ENCODE measurements at places on chromosomes 12 and 14.

- no peak for DNase-seq
Observed at GRCh38 chr12:29131539-29131938, 17.5 kb upstream of the FAR2 start.

DNA sequence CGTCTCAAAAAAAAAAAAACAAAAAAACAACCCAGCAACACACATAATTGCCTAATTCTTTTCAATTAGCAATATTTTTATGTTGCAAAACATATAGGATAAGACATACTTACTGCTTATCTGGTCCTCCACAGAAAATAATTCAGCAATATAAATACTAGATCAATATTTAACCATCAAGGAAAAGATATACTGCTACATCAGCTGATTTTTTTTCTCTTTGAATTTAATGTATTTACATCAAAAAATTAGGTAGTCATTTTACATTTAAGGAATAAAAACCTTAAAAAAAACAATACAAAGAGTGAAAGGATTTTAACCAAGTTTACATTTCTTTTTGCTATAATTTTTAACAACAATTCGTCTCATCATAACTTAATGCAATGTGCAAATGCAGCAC, 28.1 kb downstream of the SPTSSA start:
- DNase-seq = no peak

DNA sequence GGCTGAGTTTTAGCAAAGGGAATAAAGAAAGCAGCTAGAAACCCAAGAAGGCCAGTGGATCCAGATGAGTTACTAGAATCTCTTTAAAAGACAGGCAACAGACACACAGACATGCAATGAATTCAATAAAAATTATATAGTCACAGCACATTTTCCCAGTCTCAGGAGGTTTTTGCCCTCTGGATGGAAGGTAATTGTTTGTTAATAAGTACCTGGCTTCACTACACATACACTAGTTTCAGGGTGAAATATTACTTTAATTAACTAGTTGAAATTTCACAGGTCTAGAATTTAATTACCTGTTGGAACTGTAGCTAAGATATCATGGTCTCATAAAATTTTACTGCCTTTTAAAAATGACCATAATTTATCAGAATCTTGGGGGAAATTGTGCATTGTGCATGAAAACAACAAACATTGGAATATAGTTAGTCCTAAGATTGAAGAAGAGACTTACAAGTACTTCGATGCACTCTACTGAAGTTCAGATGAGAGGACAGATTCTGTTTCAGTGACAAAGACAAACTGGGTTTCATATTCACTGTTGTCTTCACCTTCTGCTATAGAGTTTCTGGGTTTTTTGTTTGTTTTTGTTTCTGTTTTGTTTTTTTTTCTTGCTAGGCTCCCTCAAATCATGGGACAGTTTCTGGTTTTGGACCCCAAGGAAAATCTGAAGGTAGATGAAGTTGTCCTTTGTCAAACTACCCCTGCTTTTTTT, 277.0 kb upstream of the GARIN6 start:
- no peak for DNase-seq

GRCh38 chr14:29077916-29078315, 311.3 kb downstream of the FOXG1 start:
- DNase-seq = no peak

DNA sequence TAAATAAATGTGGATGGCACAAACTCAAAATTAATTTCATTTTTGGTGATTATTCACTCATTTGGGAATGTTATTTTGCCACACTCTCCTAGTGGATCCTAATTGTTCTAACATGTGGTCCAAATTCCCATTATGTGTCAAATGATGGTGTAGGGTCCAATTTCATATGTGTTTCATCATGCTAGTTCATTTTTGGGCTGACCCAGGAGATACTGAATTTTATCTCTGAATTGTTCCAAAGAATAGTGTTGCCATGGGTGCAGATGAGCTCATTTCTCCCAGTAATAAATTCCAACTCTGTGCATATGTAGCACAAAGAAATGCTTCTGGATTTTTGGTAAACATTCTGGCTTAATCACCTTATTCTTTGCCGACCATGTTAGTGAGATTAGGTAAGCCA, 23.5 kb upstream of the SEL1L start:
- no peak for DNase-seq

DNA sequence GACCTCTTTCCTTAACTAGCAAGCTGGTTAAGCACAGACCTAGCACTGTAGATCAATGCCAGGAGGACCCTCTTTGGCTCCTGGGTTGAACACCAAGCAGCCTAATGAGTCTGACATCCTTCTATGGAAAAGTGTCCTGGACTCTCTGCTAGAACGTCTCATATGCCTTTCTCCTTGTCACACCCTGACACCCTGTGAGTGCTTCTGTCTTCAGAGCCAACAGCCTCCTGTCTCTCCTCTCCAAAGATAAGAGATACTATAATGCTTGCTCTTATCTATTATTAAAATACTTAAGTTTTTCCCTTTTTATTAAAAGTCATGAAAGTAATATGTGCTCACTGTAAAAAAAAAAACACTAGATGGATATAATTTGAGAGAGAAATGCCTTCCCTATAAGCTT, 222.7 kb downstream of the FOXN3 start:
- DNase-seq = no peak

DNA sequence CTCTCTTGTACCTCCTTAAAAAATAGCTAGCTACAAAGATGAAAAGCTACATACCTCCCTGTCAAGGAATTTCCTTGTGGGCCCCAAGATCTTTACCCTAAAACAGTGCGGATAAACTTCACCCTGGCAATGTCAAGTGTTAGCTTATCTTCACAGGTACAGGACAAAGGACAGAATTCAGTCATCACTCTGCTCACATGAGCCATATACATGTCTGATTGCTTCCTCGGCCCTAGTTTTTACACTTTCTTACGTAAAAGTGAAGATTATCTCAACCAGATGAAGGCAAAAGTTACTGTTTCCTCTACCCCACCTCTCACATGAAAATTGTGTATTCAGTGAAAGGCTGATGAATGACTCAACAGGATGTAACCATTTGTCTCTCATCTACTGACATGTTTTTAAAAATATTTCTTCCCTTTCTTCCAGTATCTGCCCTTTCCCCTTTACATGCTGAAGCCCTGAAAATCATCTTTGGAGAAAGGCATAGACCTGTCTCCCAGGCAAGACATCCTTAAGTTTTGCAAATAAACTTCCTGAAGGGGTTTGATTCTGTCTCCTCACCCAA, 890.1 kb downstream of the GALC start:
- DNase-seq = no peak

DNA sequence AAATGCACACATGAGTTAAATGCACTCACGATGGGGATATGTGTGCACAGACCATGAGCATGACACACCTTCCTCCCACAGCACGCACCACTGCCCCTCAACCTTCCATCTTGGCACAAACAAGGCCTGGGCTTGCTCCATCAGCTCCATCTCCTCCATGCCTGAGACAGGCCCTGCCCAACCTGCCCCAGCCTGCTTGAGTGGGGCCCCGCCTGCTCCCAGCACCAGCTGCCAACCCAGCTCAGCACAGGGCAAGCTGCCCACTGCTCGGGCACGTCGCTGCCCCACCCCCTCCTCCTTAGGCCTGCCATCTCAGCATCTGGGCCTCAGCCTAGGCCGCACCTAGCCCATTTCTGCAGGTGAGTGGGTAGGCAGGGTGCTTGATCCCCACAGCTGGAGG, 27.6 kb upstream of the KRT78 start:
- DNase-seq = no peak

DNA sequence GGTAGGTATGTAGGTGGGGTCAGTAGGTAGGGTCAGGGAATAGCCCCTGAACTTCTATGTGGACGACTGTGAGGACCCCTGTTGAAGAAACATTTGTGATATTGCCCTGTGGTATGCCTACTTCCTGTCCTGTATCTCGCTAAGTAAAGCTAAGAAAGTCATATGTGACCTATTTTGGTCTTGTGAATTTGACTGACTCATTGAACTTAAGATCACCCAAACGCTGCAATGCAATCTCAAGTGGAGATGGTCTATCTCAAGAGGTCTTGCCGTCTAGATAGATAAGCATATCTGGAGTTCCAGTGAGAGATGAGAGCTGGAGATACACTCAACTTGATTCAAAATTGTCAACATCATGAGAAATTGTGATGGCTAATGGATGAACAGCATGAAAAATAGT, 73.8 kb downstream of the TRAFD1 start:
- DNase-seq = no peak

DNA sequence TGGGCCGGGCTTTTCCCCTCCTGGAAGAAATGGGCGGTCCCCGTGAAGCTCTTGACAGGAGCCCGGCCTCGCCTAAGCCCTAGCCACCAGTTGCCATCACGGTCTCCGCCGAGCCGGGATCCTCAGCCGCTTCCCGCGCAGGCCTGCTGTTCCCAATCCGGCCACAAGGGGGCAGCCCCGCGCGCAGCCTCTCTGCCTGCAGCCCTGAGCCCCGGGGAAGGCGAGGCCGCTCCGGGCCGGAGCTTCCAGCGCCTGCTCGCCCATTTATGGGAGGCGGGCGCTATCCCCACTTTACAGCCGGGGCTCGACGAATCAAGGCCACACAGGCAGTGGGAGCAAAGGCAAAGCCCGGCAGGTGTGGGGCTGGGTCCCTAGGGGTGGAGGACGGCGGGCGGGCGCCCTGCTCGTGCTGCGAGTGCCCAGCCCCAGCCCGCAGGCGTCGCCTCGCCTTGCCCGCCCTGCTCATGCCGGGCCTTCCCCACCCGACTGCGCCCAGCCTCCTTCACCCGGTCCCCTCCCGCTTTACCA, 61.5 kb downstream of the LGMN start:
- peak; percentile 60 for DNase-seq

DNA sequence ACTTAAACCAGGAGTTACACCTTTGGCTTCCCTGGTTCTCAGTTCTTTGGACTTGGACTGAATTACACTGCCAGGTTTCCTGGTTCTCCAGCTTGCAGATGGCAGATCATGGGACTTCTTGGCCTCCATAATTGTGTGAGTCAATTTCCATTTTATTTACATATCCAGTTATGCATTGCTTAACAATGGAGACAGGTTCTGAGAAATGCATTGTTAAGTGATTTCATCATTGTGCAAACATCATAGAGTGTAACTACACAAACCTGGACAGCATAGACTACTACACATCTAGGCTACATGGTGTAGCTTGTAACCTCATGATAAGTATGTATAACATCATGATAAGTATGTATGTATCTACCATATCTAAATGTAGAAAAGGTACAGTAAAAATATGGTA, 276.1 kb upstream of the BTG1 start:
- DNase-seq = no peak

DNA sequence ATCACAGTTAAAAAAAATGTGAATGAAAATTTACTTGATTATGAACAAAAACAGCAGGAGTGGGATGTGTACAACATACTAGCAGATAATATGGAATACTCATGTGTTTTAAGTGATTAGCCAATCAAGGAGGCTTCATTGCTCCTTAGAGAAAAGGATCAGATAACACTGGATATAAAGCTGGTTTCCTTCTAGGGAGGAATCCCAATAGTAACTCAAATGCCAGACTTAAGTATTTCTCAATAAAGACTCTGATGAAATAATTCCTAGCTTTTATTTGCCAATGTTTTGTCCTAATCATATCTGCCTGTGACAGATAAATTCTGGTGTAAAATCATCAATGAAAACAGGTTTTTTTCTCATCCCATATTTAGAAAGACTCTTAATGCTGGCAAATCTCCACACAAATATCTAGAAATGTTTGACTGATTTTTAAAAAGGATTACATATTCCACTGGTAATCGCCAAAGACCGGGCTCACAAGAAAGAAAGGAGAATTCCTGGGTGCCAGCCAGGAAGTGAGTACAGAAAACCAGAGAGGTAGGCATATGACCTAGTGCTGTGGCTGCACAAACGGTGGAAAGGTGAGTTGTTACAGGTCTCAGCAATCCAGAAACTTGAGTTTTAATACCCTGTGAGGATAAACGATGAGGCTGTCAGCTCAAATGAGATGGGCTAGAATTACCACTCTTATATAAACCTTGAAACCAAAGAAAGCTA, 108.6 kb upstream of the TTC7B start:
- DNase-seq = no peak

DNA sequence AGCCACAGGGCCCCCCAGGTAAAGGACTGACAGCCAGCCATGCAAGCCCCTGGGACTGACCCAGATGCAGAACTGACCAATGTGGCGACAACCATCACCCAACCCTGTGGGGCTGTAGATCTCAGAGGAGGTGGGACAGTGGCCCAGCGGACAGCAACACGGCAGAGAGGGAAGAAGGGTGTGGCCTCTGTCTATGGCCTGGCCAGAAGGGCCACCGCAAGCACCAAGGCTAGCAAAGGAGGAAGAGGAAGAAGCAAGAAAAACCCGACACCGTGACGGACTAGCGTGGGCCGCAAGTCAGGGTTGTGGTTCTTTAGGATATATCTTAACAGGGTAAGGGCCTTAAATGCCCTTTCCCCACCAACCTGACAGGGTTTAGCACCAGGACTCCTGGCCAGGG, 71.2 kb downstream of the ITPK1 start:
- no peak for DNase-seq

- no peak for DNase-seq
Observed at GRCh38 chr12:28578833-28579252, 388.6 kb downstream of the CCDC91 start.

DNA sequence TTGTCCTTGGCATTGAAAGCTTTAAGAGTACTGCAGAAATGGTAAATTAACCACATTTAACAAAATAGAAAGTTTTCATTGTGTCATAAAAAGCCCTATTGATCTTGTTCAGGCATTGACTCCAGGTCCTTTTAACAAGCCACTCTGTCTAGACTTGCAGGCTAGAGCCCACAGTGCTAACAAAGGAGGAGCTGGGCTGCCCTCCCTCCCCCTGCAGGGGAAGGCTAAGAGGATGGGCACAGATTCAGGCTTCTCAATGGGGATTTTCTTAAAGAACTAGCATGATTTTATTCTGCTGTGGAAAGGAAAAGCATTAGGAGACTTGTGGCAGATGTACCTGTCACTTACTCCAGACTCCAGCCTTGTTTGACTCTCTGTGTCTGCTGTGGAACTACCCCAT, 463.6 kb downstream of the NRXN3 start:
- no peak for DNase-seq

GRCh38 chr14:60845523-60845922, 111.0 kb downstream of the MNAT1 start:
- DNase-seq = no peak

DNA sequence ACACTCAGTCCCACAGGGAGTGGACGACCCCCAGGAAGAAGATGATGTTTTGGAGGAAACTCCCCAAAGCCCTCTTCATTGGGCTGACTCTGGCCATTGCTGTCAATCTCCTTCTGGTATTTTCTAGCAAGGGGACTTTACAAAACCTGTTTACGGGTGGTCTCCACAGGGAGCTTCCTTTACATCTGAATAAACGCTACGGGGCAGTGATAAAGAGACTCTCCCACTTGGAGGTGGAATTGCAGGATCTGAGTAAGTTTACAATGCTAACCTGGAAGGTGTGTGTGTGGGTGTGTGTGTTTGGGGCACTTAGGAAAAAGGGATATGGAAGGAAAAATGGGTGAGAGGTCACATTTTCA, 416 bp downstream of the GALNT8 start:
- peak; percentile 89 for DNase-seq

GRCh38 chr12:105198961-105199360, 37.0 kb downstream of the APPL2 start:
- no peak for DNase-seq
